LoVo (cell line): ENCODE measurements at places on chromosomes 12 and 14.

- DNase-seq, result no peak
Observed at GRCh38 chr14:34987180-34987579, 4.4 kb downstream of the SRP54 start.

GRCh38 chr12:117395766-117396165, 34.3 kb upstream of the NOS1 start:
- no peak for DNase-seq

DNA sequence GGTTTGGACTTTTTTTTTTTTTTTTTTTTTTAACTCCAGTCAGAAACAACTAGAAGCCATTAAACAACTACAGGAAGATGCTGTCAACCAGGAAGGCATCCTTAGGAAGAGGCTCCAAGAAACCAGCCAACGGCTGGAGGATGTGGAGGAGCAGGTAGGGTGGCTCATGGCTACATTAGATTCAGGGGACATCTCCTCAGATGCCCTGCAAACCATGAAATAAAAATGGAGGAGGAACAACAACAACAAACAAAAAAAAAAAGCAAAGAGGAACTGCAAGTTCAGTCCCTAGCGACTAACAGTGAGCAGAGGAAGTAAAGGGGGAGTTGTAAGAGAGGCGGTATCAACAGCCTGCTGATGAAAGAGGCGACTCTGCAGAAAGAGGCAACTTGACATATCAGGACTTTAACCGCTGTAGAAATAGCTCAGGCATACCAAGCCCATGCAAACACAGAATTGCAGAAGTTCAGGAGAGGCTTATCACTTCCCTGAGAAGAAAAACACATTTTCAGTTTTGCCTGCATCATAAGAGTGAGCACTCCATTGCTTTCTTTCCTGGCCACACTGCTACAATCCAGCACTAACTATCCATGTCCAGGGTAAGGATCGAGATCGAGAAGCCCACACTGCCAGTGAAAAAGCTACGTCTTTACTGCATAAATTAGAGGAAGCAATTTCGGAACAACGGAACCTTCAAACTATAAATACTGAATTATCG, 103.5 kb upstream of the BCAT1 start:
- DNase-seq, result no peak

DNA sequence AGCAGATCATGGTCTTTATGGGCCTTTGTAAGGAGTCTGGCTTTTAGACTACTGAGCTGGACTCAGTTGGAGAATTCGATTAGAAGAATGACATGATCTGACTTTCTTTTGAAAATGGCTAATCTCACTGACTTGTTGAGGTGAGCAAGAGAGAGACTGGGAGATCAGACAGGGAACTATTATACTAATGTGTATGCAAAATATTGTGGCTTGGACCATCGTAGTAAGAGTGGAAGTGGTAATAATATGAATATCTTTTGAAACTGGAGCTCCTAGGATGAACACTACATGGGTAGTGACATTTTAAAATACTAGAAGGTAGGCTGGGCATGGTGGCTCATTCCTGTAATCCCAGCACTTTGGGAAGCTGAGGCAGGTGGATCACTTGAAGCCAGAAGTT, 56.2 kb upstream of the CCT2 start:
- no peak for DNase-seq

- DNase-seq, result no peak
Observed at GRCh38 chr14:52977798-52978197, 26.9 kb upstream of the FERMT2 start.

DNA sequence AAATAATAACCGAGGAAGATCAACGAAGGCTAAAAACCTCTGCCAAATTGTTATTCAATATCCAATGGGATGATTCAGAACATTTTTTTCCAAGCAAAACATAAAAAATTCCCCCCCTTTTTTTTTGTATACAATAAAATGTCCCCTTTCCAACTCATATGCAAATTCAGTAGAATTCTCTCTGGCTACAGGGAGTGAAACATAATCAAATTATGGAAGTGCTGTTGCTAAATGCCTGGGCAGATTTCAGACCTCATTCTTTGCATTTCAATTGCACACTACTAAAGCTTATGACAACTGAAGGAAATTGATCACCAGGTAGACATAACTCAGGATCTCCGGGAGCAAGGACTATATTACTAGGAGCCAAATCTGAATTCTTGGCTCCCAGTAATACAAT, 51.0 kb downstream of the LMNTD1 start:
- DNase-seq, result no peak

- DNase-seq, result peak; percentile 25
Observed at GRCh38 chr12:31819427-31819826, 90.6 kb upstream of the AMN1 start.

GRCh38 chr14:104262515-104263514, 124.4 kb downstream of the KIF26A start:
- DNase-seq, result no peak

DNA sequence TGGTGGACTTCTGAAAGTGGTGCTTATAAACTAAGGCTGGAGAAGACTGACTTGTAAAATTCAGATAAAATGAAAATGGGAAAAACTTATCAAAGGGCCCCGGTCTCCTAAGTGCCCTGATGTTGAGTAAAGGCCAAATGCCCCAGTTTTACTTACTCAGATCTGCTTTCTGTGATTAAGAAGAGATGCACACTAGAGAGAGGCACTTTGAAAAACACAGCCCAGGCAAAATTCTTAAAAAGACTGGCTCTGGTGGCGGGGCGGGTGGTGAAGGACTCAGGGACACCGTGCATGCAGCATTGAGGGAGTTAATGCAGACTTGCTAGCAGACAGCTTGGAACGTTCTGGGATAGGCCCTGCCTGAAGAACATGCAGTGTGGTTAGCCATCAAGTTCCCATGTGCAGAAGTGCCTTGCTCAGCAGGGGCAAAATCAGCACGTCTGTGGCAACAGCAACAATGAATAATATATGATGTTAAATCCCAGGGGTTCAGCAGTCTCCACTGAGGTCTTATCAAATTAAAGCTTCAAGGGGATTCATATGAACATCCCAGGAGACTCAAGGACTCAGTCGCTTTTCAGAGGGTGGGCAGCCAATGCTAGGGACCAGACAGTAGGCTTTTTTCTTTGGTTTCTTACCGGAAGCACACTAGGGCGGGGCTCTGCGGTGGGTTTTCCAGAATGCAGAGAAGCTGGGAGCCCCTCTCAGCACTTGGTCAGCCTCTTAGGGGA, 105.0 kb downstream of the DAD1 start:
- DNase-seq, result no peak

DNA sequence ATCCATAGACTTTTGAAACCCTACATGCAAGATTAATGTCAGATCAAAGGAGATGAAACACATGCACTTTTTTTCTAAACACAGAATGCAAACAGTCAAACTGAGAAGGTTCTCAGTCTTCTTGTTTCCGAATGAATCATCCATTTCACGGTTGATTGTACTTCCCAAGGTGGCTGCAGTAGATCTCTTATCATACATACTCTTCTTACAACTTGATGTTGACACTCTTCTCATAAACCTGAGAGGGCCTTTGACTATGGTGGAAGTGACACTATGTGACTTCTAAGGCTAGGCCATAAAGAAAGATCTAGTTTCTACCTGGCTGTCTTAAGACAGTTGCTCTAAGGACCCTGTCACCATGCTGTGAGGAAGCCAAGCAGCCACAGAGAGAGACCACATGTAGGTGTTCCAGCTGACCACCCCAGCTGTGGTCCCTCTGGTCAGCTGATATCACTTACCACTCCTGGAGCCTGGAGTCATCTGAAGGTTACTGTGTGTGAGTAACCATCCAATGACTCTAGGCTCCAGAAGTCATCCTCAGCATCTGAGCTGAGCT, 67.2 kb upstream of the HMGA2 start:
- no peak for DNase-seq

DNA sequence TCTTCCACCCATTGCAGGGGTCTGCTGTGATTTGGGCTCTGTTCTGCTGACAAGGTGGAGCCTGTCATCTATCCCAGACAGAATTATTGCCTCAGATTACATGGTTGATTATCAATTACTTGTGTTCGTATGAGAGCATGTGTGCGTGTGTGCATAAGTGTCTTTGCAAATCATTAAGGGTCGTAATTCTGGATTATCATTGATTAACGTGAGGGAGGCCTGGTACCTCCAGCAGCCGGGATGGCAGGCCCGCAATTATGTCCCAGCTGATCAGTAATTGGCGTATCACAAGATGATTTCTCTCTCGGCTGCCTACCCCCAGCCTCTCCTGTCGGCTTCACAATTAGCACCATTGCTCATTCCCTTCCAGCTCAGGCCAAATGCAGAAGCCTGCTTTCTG, 29.6 kb upstream of the IRF2BPL start:
- no peak for DNase-seq

GRCh38 chr12:84789184-84789583, 123.4 kb downstream of the SLC6A15 start:
- DNase-seq, result no peak

- peak; percentile 38 for DNase-seq
Observed at GRCh38 chr14:20684662-20685456, 499 bp downstream of the RNASE4 start.

DNA sequence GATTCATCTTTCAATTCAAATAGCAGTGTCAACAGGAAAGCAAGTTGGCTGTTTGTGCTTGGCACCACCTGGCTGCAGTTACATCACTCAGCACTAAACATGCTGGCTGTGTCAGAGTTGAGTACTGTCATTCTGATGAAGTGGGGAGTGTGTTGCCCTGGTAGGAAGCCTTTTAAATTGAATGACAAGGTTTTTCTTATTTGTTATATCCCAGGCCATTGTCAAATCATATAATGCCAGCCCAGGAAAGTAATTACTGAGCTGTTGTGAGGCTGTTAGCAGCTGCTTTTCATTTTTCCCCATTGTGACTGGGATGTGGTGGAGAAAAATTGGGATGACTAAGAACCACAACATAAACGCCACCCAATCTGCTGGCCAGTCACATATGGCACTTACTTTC, 106.5 kb upstream of the PRKD1 start:
- no peak for DNase-seq

- no peak for DNase-seq
Observed at GRCh38 chr12:92438641-92439419, 264.0 kb upstream of the PLEKHG7 start.

GRCh38 chr12:25254271-25254880, 3.6 kb upstream of the KRAS start:
- no peak for DNase-seq

DNA sequence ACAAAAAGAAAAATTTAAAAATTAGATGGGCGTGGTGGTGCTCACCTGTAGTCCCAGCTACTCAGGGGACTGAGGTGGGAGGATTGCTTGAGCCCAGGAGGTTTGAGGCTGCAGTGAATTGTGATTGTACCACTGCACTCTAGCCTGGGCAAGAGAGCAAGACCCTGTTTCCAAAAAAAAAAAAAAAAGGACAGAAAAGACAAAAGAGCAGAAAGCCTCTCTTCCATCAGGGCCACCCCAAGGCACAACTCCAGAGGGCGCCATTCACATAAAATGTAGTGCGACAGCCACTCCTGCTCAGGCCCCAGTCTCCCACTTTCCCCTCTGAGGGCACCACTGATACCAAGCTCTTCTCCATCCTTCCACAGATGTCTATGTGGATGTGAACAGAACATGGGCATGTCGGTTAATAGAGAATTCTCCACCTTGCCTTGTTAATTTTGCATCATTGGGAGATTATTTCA, 41.8 kb downstream of the DGLUCY start:
- DNase-seq, result no peak

- no peak for DNase-seq
Observed at GRCh38 chr14:104928391-104929133, 3.9 kb downstream of the PLD4 start.

- no peak for DNase-seq
Observed at GRCh38 chr14:90644882-90645281, 171.3 kb downstream of the TTC7B start.

- DNase-seq, result no peak
Observed at GRCh38 chr12:34344851-34345522, 322.7 kb downstream of the ALG10 start.

DNA sequence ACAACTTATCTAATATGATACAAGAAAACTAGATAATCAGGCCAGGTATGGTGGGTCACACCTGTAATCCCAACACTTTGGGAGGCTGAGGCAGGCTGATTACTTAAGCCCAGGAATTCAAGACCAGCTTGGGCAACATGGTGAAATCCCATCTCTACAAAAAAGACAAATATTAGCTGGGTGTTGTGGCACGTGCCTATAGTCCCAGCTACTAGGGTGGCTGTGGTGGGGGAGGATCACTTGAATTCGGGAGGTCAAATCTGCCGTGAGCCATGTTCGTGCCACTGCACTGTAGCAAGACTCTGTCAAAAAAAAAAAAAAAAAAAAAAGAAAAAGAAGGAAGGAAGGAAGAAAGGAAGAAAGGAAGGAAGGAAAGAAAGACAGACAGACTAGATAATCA, 27.0 kb downstream of the ZCRB1 start:
- no peak for DNase-seq

DNA sequence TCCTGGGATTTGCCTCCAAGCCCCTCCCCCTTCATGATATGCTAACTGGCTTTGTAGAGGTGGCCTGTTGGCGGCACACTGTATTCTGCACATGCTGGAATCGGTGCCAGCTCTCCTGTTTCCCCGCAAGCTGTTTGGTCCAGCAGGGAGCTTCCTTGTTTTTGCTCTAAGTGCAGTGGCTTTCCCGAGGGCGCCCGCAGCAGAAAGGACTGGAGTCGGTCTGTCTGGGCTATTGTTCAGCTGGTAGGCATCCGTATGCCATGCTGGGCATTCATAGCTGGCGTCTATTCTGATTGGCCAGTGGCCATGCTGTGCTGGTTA, 88.9 kb upstream of the MED13L start:
- DNase-seq, result no peak

- DNase-seq, result no peak
Observed at GRCh38 chr14:44529026-44529425, 21.9 kb upstream of the FSCB start.
